ENCODE measurements at places on chromosomes 5 and 9. TPM values are rescaled to one million over a fixed set of nuclear protein-coding genes. Genes with fewer than 3 reads are reported as not detected.

- DNase-seq: no peak
Observed at GRCh38 chr9:5025416-5025815, 40.3 kb downstream of the JAK2 start.

DNA sequence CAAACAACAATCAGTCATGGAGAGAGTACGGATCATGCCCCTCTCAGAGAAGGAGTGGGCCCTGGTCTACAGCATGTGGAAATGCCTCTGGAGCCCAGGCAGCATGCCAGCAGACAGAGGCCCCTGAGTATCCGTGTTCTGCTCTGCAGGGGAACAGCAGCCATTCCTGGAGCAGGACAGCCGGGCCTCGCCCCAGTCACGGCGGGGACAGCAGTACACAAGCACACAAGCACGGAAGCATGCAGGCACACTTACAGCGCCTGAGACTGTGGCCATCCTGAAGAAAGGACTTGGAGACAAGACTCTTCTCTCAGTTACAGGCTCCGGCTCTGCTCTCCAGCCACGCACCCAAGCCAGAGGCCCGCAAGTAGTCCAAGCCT, 102.6 kb upstream of the ALDH1B1 start:
- DNase-seq: no peak

- DNase-seq: no peak
Observed at GRCh38 chr9:97041898-97042297, 3.0 kb upstream of the CTSV start.

- DNase-seq: no peak
Observed at GRCh38 chr9:121328476-121328875, 41.6 kb downstream of the STOM start.

GRCh38 chr9:124003636-124004349, 7.8 kb upstream of the LHX2 start:
- no peak for DNase-seq

DNA sequence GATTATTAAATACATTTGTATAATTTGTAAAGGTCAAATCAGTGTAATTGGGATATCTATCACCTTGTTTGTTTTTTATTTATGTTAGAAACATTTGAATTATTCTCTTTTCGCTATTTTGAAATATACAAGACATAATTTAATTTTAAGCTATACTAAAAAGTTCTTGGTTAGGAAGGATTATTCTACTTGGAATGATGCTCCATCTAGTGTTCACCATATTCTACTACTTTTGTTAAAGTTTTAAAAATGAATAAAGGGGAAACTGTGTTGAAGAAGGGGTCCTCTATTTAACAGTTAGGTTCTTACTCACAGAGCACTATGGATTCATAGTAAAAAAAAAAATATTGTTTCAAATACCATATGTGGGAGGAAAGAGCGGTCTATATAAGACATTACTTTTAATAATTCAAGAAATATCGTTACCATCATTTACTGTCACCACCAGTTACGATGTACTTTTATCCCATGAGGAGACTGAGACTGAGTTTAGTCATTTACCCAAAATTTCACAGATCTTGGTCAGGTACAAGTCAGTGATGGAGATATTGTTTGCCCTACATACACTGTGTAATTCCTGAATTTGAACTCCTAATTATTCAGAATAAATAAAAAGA, 6.3 kb upstream of the STOM start:
- DNase-seq: no peak

DNA sequence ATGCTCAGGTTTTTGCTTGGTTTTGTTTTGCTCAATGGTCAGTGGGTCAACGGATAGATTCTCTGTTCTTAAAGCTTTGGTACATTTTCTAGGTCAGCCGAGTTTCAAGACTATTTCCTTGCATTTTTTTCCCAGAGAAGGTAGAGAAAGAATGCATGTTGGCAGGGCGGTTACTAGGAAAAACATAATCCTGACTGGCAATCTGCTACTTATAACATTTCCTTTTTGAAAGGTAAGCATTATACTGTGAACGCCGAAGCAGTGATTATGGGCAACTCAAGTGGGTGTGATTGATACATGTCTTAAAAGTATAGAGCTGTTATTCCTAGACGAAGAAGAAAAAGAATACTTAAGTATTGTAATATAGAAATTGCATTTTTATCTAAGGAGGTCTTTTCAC, 273.2 kb downstream of the MAST4 start:
- no peak for DNase-seq

- no peak for DNase-seq
Observed at GRCh38 chr5:113451797-113452196, 17.0 kb upstream of the TSSK1B start.

DNA sequence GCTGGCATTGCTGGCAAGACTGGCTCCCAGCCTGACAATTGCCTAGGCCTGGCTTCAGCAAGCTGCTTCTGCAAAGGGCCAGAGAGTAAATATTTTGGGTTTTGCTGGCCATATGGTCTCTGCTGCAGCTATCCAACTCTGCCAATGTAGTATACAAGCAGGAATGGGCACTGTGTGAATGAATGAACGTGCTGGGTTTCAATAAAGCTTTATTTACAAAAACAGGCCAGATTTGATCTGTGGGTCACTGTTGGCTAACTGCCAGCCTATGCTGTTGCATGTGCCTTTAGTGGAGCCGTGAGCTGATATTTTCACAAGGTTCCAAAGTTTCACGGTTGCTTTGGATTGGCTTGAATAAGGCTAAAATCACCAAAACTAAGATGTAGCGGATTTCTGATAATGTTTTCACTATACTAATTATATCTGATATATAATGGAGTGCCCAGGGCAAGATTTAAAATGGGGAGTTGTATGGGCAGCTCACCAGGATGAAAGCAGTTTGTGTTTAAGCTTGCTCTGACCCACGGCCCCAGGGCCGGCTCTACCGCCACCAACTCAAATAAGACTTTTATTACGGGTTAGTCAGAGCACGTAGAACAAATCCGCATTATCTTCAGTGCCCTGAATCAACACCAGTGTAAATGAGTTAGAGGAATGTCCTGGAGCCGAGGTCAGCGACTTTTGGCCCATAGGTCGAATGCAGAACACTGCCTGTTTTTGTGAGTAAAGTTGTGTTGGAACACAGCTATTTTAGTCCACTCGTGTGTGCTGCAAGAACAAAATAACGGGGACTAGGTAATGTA, 98.6 kb upstream of the DAP start:
- no peak for DNase-seq

DNA sequence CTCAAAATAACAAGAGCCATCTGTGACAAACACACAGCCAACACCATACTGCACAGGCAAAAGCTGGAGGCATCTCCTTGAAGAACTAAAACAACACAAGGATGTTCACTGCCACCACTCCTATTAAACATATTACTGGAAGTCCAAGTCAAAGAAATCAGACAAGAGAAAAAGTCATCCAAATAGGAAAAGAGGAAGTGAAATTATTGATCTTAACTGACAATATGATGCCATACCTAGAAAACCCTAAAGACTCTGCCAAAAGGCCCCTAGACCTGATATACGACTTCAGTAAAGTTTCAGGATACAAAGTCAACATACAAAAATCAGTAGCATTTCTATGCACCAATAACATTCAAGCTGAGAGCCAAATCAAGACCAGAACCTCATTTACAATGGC, 30.0 kb upstream of the MACIR start:
- no peak for DNase-seq

DNA sequence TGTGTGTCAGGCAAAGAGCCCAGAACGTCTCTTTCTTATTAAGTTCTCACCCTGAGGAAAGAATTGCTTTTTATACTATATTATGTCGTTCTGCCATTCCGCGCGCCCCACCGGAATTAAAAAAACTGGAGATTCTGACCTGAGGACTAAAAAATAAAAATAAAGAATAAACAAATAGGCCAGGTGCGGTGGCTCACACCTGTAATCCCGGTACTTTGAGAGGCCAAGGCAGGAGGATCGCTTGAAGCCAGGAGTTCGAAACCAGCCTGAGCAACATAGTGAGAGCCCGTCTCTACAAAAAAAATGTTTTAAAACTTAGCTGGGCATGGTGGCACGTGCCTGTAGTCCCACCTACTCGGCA, 677 bp upstream of the DYNC2I2 start:
- no peak for DNase-seq

GRCh38 chr9:137734181-137734580, 115.4 kb downstream of the EHMT1 start:
- DNase-seq: no peak

- no peak for DNase-seq
Observed at GRCh38 chr9:1034271-1034670, 15.9 kb upstream of the DMRT2 start.

DNA sequence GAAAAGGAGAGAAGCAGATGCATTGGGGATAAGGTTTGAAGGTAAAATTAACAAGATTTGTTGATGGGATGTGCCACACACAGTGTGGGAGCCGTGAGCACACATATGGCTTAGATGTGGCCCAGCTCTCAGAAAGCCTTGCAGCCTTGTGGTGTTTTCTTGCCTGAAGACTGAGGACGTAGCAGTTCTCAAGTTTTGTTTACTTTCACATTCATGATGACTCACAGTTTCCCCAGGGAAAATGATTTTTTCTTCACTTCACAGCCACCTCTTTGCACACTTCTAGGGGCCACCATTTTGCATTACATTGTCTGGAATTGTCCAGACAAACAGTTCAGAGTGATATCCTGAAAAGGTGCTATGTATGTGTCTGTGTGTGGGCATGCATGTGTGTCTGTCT, 126.2 kb downstream of the BASP1 start:
- DNase-seq: no peak

DNA sequence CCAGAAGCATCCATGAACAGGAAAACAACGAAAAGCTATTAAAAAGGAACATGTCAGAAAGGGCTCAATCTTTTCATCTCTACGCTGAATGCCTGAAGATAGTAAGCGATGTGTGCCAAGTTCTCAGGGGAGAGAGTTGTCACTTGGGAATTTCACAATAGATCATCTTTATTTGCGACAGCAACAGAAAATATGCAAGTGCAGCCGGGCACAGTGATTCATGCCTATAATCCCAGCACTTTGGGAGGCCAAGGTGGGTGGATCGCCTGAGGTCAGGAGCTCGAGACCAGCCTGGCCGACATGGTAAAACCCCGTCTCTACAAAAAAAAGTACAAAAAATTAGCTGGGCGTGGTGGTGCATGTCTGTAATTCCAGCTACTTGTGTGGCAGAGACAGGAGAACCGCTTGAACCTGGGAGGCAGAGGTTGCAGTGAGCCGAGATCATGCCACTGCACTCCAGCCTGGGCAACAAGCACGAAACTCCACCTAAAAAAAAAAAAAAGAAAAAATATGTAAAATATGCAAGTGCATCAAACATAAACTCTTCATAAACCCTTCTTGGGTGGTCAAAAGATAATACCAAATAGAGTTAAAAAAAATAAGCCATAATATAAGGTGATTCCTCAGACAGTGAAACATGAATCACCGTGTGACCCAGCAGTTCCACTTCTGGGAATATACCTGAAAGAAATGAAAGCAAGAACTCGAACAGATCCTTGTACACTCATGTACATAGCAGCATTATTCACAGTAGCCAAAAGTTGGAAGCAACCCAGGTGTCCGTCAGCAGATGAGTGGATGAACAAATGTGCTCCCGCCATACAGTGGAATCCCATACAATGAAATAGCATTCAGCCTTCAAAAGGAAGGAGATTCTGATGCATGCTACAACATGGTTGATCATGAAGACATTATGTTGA, 16.2 kb downstream of the SFXN1 start:
- DNase-seq: no peak

- DNase-seq: no peak
Observed at GRCh38 chr9:70529833-70530232, 115.4 kb upstream of the KLF9 start.

Gene FBP1
- 52.4 TPM for total RNA-seq

Gene ANXA2R
- total RNA-seq: 2.3 TPM

Gene GRM6
- not detected for total RNA-seq

Gene FBXW2
- total RNA-seq: 62.1 TPM

Gene TMEM267
- total RNA-seq: 8.2 TPM

Gene PCDHGB4
- total RNA-seq: 5.3 TPM

Gene RPS14
- 1,671 TPM for total RNA-seq

Gene SLC36A2
- total RNA-seq: not detected

Gene MAMDC4
- 15.4 TPM for total RNA-seq

Gene TXNDC8
- total RNA-seq: not detected

Gene HK3
- total RNA-seq: 7.7 TPM

Gene GBGT1
- total RNA-seq: 4.3 TPM

Gene OR1J1
- total RNA-seq: not detected

Gene BHMT
- 0.60 TPM for total RNA-seq

Gene FGFR4
- total RNA-seq: 60.3 TPM

Gene ZFAND5
- 147 TPM for total RNA-seq

Gene CTNND2
- 3.4 TPM for total RNA-seq

Gene INSL4
- total RNA-seq: not detected

Data from mucosa of descending colon (tissue), 3 donors.